ENCODE measurements at places on chromosomes 16 and 17.
A peak's percentile ranks its signal among the peaks of the same experiment; 100 is the strongest.

GRCh38 chr16:83392743-83393142 is 415.0 kb upstream of the HSBP1 start:
- DNase-seq: no peak

DNA sequence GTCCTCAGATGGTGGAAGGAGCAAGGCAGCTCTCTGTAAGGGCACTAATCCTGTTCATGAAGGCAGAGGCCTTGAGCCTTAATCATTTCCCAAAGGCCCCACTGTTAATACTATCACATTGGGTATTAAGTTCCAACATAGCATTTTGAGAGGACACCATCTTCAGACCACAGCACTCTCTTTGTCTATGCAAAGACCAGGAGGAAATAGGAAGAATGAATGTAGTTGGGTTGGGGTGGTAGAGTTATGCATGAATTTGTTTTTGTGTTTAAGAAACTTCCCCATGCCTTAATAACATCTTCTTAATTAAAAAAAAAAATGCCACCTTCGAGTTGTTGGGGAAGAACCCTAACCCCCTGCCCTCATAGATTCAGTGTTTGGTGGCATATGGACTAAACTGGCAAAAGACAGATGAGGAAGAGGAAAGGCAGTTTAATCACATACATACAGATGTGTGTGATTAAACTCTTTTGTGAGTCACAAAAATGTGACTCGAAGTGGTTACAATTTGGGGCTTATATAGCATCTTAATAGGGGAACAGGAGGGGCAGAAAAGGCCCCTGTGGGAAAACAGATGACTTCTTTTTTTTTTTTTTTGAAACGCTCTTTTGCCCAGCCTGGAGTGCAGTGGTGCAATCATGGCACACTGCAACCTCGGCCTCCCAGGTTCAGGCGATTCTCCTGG is 35.0 kb upstream of the SLC5A10 start:
- no peak for DNase-seq

DNA sequence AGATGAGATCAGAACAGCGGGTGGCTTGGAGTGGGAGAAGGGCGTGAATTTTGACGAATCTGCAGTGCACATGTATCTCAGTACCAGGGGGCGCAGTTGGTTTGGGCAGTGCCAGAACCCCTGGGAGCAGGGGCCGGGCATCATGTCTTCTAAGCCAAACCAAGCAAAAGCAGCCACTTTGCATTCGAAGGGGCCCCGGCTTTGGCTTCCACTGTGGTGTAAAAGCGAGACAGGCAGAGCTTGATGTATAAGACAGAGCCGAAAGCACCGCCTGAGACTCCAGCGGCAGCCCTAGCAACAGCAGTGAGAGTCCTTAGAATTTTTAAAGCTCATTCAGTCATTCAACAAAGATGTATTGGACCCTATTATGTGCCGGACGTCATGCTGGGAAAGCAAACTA is 3.8 kb upstream of the XYLT1 start:
- no peak for DNase-seq

DNA sequence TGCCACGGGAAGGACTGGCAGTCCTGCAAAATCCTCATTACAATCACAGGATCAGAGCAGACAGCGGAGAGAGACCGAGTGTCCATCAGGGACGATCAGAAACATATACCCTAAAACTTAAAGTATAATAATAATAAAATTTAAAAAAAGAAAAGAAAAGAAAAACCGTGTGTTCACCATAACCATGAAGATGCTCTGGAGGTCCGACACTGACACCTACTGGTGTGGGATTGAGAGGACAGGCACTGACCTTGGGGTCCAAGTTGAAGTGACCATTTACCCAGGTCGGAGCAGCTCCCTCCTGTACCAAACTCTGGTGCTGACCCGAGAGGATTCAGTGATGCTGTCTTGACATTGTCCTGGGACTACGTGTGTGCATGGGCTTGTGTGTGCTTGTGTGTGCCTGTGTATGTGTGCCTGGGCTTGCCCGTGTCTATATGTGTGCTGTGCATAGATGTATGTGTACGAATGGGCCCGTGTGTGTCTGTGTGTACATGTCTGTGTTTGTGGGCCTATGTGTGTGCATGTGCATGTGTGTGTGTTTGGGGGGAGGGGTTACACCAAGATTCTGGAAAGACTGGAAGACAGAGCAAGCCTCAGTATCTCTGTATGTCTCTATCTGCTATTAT is 10.0 kb upstream of the CD300LD start:
- DNase-seq: no peak

- DNase-seq: no peak
Measured at GRCh38 chr16:72989579-72990551, 58.1 kb downstream of the ZFHX3 start.

GRCh38 chr17:4301066-4301465 is 37.3 kb upstream of the ANKFY1 start:
- no peak for DNase-seq

- no peak for DNase-seq
Measured at GRCh38 chr16:4765511-4766474, 1.2 kb downstream of the ZNF500 start.

GRCh38 chr17:65665966-65666365 is 104.5 kb upstream of the AXIN2 start:
- no peak for DNase-seq

GRCh38 chr16:54211203-54211602 is 75.4 kb downstream of the IRX3 start:
- no peak for DNase-seq

- DNase-seq: no peak
Measured at GRCh38 chr16:27322858-27323780, 9.3 kb downstream of the IL4R start.

GRCh38 chr17:71472809-71473789 is 647.7 kb upstream of the SOX9 start:
- peak; percentile 33 for DNase-seq

DNA sequence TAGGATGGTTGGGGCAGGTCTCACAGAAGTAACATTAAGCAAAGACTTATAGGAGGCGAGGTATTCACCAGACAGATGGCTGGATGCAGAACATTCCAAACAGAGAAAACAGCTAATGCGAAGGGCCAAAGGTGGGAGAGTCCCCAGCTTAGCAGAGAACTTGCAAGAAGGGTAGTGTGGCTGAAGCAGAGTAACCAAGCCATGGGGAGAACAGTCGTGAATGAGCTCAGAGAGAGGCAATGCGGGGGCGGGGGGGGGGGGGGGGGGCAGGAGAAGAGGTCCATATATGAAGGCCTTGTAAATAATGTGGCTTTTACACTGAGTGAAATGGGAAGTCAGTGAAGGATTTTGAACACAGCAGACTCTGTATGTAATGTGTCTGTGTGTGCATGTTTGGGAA is 81.3 kb downstream of the SMG6 start:
- DNase-seq: no peak

DNA sequence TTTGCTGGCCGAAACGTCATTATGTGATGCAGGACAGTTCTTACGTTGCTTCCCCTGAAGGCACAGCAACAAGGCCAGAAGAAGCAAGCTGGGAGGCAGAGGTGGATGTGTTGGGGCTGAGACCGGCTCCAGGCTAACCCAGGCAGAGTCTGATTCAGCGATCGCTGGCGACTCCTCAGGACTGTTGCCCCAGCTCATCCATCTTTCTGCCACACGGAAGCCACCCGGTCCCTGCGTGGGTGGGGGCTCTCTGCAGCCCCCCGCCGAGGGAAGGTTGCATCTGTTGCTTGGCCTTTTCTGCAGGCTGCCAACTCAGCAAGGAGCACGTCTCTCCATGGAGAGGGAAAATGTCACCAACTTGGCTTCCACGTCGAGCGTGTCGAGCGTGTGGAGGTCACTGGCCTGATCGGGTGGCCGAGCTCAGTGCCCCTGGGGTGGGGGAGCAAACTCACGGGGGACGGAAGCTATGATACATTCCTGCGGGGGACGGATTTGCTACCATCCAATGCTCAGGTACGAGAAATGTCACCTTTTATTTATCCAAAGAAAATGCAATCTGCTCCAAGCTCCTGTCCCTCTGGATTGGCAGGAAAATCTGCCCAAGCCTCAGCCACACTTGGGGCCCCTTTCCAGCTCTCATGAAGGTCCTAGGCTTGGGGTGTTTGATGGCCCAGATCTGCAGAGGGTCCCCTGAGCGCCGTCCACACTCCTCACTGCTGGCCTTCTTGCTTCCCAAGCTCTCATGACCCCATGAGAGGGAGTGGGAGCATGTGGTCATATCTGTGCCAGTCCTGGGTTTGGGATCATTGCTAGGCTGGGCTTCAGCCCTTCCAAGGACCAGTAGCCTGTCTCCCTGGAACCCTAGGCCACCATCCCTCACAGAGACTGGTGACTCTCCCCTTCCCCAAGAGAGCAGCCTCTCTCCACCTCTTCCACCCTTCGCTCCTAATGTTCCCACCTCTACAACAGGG is 69.4 kb downstream of the RPH3AL start:
- DNase-seq: no peak

GRCh38 chr17:13477180-13477611 is 124.5 kb downstream of the HS3ST3A1 start:
- no peak for DNase-seq

DNA sequence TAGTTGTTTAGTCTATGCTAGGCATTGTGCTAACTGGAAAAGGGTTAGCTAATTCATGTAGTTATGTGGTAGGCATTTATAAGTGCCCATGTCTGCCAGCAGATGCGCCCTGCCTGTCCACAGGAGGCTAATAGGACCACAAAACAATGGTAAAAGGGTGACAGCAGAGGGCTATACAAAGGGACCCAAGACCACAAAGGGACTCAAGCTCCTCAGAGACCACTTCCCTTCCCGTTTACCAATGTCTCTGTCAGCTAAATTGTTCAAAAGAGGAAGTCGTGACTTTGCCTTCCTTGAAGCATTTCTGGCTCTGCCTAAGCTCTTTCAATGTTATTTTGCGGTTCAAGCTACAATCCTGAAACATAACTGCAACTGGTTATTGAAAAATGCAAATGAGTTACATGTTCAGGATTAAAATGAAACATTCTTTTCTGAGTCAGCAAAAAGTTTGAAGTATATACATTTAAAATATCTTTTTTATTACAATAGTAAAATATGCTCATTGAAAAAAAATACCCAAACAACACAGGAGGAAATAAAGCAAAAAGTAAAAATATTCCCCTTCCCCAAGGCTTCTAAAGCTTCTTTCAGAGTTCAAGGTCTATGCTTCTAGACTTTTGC is 149.2 kb downstream of the MAF start:
- DNase-seq: no peak

- DNase-seq: no peak
Measured at GRCh38 chr17:8155996-8156245, 3.7 kb upstream of the PER1 start.

DNA sequence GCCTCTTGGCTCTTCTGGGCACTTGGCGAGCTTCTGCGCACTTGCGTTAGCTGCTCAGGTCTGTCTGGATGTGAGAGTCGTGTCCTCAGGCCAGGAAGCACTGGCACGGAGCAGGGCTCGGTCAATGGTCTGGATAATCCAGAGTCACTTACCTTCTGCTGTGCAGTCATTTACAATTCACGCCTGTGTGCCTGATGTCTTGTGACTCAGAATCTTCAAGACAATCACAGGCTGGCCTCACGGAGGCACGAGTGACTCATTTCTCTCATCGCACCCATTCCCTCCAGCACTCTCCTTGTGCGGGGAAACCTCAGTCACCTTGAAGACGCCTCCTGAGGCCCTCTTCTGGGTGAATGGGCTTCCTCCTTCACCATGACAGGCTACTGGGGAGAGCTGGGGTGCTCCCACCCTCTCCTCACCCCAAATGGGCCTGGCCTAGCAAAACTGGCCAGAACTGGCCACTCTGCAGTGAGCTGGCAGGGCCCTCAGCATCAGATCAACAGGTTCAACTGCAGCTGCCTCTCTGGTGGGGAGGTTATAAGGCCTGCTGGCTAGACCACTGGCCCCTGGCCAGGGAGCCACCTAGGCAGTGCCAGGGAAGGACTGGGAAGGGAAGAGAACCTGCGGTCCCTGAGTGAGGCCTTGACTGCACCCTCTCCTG is 1.9 kb upstream of the CAPN15 start:
- no peak for DNase-seq

DNA sequence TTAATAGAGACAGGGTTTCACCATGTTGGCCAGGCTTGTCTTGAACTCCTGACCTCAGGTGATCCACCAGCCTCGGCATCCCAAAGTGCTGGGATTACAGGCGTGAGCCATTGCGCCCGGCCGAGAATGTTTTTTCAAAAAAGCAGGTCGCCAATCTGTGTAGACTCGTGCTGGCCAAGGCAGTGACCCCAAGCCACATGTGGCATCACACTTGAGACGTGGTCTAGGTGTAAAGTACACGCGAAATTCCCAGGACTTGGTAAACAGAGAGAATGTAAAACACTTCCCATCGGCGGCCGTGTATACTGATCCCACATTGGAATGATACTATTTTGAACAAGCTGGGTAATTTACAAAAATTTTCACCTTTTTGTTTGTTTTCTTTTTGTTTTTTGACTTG is 41.1 kb downstream of the TBC1D16 start:
- no peak for DNase-seq

DNA sequence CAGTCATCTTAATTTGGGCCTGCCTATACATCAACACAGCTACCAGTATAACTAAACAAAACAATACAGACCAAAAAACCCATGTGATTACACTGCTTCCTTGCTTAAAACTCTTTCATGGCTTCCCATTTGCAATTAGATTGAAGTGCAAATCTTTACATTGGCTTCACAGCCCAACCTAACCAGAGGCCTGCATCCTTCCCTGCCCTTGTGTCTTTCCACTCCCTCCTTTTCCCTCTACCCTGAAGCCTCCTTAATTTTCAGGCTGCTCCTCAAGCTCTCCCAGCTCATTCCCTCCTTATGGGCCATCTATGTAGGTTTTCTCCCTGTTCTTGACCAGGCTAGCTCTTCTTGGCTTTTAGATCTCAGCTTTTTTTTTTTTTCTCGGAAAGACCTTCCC is 147.8 kb downstream of the TOX3 start:
- DNase-seq: no peak

GRCh38 chr17:77233127-77233526 is 92.4 kb downstream of the SEC14L1 start:
- no peak for DNase-seq

- DNase-seq: no peak
Measured at GRCh38 chr17:51941272-51941671, 217.2 kb downstream of the CA10 start.

DNA sequence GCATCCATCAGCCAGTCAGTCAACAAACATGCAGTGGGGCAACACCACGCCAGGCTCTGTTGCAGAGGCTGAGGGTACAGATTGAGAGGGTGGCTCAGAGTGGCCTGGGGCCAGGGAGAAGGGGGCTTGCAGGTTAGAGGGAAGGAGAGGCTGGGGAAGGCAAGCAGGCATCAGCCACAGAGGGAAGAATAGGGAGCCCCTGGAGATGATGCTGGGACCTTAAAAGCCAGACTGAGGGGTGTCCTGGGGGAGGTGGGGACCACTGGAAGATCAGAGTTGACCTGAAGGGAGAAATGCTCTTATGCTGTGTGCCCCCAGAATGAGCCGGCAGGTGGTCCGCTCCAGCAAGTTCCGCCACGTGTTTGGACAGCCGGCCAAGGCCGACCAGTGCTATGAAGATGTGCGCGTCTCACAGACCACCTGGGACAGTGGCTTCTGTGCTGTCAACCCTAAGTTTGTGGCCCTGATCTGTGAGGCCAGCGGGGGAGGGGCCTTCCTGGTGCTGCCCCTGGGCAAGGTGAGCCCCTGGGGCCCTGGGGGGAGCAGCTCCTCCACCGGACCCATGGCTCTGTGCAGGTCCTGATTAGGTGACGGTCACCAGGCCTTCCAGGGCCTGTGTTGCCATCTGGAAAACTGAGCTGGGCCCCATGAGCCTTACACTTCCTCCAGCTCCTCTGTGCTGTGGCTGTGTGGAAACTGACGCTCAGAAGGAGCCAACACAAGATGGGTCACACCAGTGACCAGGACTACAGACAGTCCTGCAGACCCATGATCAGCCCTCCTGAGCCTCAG is 1.7 kb downstream of the CORO1A start:
- DNase-seq: no peak

GRCh38 chr17:63587770-63588169 is 12.9 kb upstream of the TACO1 start:
- no peak for DNase-seq
